M059J (cell line): ENCODE measurements at places on chromosomes 5 and 9.

- DNase-seq = no peak
Observed at GRCh38 chr5:171437286-171437821, 17.9 kb downstream of the FGF18 start.

GRCh38 chr9:18616976-18617375, 143.0 kb downstream of the ADAMTSL1 start:
- no peak for DNase-seq

- peak; percentile 67 for DNase-seq
Observed at GRCh38 chr9:87878989-87879511, 3.6 kb upstream of the SPATA31E1 start.

- DNase-seq = peak; percentile 35
Observed at GRCh38 chr5:134248256-134248655, 22.4 kb upstream of the PPP2CA start.

DNA sequence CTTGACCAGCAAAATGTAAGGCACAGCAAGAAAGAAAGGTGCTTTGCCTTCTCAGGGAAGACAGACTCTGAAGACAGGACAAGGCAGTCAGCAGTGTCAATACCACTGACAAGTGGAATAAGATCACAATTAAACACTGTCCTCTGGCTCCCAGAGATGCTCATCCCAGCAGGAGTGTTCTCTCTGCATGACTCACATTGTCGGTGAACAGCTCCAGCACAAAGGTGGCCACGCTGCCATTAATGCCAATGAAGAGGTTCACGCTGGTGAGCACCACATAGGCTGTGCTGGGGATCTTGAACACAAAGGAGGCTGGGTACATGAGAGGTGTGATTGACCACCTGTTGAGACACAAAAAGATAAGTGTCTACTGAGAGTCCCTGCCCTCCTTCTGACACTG, 31.9 kb downstream of the NIPSNAP3B start:
- no peak for DNase-seq
